Nasal cavity respiratory epithelium epithelial cell of viscerocranial mucosa (primary cell): ENCODE measurements at places on chromosomes 1 and 21. TPM values are rescaled to one million over a fixed set of nuclear protein-coding genes. Genes with fewer than 3 reads are reported as not detected.

SPRR1B gene
- 53.0 and 86.5 TPM in 2 replicates for total RNA-seq

NUDT17 gene
- 0.34 and 0.78 TPM in 2 replicates for total RNA-seq

OR14C36 gene
- not detected in 2 replicates for total RNA-seq

ZNF683 gene
- not detected in 2 replicates for total RNA-seq

FAM167B gene
- 0.34 TPM in 1 of 2 replicates, not detected in the other for total RNA-seq

AHCYL1 gene
- total RNA-seq = 62.5 and 93.9 TPM in 2 replicates

TNFAIP8L2 gene
- not detected in 2 replicates for total RNA-seq

PGM1 gene
- 54.0 and 90.6 TPM in 2 replicates for total RNA-seq

CELA2B gene
- not detected in 2 replicates for total RNA-seq

SLAMF9 gene
- 0.14 and 6.8 TPM in 2 replicates for total RNA-seq

FCN3 gene
- total RNA-seq = 0.21 TPM in 1 of 2 replicates, not detected in the other
